Stimulated activated CD8-positive, alpha-beta memory T cell treated with anti-CD3 and anti-CD28 coated beads, Interleukin-4, amount 100 ng/mL, for 24 hours (primary cell): ENCODE measurements at places on chromosomes 7 and 10.

DNA sequence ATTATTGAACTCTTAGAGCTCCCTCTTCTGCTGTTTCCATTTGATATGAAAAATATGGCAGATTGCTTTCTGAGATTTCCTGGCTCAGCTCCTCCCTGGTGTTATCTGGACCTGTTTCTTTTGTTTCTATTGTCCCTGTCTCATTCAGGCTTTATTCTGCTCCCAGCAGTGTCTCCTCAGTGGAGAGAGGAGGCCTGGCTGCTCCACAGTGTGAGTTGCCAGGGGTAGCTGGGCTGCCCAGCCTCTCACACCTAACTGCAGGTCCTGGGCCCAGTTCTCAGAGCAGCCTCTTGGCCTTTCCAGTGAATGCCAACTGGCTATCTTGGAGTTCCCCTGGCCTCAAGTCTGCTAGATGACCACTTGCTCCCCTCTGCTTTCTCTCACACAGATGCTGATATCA lies 127.0 kb downstream of the VPS41 start:
- DNase-seq: no peak

- no peak for DNase-seq
These were observed 243.7 kb upstream of the BMPER start for GRCh38 chr7:33661430-33662160.

DNA sequence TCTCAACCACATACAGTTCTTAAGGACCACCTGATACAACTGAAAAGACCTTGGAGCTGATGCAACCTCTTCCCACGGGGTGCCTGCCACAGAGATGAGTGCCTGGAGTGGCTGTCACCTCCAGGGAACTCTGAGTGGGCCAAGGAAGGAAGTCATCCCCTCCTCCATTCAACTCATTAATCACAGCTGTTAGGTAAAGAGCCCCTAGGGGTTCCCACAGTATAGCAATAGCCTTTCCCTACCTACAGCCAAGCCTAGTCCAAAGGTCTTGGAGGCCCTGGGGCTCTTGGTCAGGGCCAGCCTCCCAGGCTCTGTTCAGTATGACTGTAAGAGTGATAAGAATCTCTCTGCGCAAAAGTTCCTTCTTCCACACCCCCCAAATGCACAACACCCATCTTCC lies 70.4 kb upstream of the NFE2L3 start:
- no peak for DNase-seq

DNA sequence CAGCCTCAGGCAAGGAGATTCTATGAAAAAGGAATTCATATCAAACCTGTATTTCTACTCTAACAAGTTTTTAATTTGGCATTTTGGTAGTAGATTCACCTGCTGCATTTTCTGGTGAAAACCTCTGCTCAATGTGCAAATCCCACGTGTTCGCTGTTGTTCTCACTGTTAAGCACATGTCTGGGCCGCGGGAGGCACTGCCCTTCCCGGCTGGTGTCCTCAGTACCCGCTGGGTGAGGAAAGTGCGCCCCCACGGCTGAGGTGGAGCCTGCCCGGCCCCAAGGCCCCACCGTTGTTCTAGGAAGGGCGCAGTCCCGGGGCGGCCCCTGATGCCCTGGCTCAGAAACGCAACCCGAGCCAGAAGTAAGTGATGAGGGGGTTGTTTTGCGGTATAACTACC lies 193.4 kb upstream of the VWC2 start:
- DNase-seq: no peak

DNA sequence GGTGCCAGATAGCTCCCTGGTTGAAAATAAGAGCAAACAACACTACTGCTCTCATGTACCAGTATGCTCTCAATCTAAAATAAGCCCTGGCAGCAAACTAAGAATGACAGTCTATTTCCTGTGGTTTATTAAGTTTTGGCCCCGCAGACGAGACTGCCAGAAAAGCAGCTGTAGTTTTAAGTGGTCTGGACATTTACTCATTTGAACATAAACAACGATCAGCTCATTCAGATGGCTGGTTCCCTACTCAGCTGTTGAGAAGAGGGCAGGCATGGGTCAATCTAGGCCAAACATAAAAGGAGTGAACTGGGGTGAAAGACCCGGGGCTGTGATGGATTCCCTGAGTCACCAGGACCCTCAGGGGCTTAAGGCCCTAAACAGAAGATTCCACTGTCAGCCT lies 4.5 kb downstream of the TRIL start:
- no peak for DNase-seq

GRCh38 chr7:147432079-147432478 lies 1158.5 kb upstream of the C7orf33 start:
- no peak for DNase-seq

GRCh38 chr10:64040781-64041180 lies 519.6 kb downstream of the REEP3 start:
- DNase-seq: no peak

- DNase-seq: no peak
These were observed 21.7 kb downstream of the OPALIN start for GRCh38 chr10:96337106-96337505.

GRCh38 chr10:91520661-91521060 lies 110.5 kb downstream of the HECTD2 start:
- no peak for DNase-seq

- no peak for DNase-seq
These were observed 49.9 kb upstream of the CAMK2B start for GRCh38 chr7:44375236-44375699.

DNA sequence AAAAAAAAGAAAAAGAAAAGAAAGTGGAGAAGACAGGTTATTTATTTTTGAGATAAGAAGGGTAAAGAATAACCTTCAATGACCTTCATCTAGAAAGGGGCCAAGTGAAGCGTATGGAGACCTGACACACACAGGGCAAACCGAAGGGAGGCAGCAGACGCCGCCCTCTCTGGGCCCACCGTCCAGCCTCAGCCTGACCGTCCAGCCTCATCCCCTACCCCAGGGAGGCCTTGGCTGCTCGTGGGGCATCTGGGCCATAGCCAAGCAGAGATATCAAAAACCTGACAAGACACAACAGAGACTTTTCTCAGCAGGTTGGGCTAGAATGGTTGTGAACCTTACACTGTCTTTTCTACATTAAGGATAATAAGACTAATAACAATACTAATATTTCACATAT lies 10.9 kb downstream of the PRKAG2 start:
- DNase-seq: no peak

DNA sequence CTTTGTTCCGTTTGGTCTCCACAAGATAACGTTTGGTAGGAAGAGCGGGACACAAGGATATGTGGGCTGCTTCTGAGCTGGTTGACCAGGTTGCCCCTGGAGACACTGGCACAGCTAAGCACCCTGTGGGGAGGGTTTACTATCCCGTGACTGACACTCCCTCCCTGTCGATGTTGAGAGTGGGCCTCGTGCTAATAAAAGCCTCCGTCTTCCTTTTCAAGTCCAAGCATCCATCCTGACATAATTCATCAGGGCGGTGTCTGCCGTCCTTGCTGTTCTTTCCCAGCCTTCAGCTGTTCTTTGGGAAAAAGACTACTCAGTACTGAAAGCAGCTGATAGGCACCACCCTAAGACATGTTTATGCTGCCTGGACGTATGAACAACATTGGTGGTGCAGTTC lies 49.6 kb downstream of the SHH start:
- no peak for DNase-seq

- no peak for DNase-seq
These were observed 79.2 kb downstream of the C7orf25 start for GRCh38 chr7:42832667-42833066.

DNA sequence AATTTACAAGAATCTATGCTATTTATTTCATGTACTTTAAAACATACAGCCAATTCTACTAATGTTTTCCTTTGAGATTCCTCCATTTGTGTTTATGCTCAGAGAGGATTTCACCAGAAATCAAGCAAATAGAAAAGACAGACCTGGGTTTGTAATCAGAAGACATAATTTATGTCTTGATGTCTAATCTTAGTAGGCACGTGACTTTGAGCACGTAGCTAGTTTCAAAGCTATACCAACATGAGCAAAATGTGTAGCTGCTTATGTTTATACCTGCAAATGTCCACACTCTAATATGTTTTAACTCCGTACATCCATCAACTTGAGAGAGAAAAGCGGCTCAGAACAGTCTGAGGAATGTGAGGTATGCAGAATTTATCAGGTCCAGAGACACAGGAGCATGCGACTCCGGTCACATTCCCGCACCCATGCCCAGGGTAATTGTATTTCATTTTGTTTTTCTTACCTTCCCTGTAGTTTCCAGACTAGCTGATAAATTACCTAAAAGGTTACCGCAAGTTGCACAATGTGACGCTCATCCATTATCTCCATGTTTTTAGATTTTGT lies 40.0 kb downstream of the SVOPL start:
- DNase-seq: no peak

GRCh38 chr10:13730956-13731355 lies 144.2 kb downstream of the PRPF18 start:
- DNase-seq: no peak

DNA sequence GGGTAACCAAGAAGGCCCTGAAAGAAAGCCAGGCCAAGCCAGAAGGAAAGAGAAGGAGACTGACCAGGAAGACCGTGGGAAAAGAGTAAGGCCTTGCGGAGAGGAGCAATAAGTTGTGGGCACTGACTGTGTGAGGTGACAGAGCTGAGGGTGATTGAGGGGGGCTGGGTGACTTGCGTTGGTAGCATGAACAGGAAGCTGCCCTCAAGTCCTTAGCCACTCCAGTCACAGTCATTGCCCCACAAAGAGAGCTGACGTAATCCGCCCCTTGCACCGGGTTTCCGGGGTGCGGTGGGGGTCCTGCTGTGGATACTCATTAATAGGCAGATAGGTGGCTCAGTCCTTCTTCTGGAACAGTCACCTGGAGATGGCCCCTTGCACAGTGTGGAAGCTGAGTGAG lies 16.1 kb upstream of the DMBT1 start:
- DNase-seq: no peak

- no peak for DNase-seq
These were observed 112.0 kb downstream of the ANK3 start for GRCh38 chr10:60277656-60278055.

DNA sequence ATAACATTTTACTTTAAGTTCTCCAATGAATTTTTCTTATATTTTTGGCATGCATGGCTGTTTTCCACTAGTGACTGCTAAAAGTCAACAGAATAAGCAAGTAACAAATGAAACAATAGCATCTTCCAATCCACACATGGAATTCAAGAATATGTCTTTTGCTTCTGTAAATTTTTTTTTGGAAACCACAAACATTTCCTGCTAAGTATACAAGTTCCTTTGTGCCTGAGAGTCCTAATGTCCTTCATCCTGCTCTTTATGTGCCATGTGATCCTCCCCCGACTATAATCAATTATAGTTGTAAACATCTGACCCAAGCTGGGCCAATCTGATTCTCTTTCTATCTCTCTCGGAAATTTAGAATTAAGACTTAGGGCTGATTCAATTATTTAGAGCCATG lies 61.2 kb downstream of the PPP1R3C start:
- DNase-seq: no peak

- no peak for DNase-seq
These were observed 473.7 kb upstream of the PODXL start for GRCh38 chr7:132030086-132030568.

DNA sequence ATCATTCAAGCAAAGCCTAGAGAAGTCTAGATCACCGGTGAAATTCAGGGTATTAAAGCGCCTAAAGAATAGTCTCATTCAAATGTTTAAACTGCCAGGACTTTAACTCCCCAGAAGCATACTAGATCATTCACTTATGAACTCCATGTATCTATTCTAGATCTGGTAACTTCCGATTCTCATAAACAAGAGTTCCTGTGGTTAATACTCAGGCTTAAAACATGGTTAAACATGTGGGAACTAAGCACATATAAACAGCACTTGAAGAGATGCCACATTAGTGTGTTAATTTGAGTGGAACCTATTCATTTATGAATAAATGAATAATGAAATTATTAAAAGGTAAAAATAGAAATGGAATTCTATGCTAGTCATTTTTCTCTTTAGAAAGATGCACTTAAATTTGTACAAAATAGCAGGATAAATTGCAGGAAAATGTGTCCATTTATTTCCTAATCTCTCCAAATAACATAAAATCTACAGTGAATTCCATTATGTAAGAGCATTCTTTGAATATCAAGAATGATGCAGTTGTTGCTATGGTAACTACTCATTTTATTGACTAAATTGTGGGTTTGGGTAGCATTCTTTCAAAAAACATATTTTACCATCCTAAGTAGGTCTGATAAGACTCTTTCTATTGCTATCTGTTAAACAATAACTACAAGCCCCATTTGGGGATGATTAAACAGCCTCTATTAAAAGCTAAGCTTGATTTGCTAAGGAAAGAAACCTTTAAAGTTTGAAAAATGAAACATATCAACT lies 147.6 kb upstream of the TMEM168 start:
- DNase-seq: no peak

GRCh38 chr10:118356628-118357027 lies 14.5 kb upstream of the FAM204A start:
- no peak for DNase-seq

DNA sequence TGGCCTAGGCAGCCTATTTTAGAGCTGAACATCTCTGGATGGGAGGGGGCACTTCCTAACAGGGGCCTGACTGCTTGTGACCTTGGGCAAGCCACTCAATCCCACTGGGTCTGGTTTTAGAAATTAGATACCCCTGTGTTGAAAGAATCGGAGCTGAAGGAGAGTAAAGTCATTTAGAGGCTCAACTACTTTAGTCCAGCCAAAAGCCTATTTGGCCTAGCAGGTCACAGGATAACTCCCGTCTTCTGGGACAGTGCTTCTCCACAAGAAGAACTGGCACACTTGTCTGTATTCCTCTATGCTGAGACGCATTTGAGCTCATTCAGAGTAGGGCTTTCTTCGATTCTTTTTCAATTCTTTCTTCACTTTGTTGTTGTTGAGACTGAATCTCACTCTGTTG lies 224.2 kb downstream of the CHCHD3 start:
- DNase-seq: no peak

GRCh38 chr7:7773334-7774309 lies 55.2 kb upstream of the RPA3 start:
- DNase-seq: no peak

DNA sequence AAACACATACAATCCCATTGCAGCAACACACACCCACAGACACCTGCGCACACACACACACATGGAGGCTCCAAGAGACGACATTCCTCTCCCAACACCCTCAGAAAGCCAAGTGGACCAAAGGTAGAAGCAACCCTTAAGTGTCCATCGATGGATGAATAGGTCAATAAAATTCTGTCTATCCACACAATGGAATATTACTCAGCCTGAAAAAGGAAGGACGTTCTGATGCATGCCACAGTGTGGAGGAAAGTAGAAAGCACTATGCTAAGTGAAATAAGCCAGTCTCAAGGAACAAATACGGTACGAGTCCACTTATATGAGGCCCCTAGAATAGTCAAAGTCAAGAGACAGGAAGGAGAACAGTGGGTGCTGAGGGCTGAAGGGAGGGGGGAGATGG lies 174.4 kb downstream of the GRID1 start:
- no peak for DNase-seq

DNA sequence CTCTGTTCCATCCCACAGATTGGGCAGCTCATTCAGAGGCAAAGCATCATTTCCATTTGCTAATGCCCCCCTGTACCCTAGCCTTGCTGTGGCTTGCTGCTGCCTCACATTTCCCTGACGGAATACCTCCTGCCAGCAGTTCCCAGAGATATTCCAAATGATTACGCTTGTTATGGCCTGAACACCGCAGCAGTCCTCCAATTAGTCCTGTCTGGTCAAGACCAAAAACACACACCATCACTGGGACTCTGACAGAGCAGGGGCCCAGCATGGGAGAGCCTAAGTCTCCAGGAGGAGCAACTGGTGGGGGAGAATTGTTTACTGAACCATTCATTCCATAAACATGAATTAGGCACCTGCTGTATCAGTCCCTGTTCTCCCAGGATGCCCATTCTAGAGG lies 6.1 kb downstream of the OGDHL start:
- DNase-seq: no peak

- no peak for DNase-seq
These were observed 4.6 kb upstream of the MYH16 start for GRCh38 chr7:99267841-99268576.

GRCh38 chr7:125480762-125481161 lies 551.1 kb upstream of the POT1 start:
- no peak for DNase-seq
